Right hindlimb (tissue), 1 donor: ENCODE measurements at places on chromosomes 1 and 21.

DNA sequence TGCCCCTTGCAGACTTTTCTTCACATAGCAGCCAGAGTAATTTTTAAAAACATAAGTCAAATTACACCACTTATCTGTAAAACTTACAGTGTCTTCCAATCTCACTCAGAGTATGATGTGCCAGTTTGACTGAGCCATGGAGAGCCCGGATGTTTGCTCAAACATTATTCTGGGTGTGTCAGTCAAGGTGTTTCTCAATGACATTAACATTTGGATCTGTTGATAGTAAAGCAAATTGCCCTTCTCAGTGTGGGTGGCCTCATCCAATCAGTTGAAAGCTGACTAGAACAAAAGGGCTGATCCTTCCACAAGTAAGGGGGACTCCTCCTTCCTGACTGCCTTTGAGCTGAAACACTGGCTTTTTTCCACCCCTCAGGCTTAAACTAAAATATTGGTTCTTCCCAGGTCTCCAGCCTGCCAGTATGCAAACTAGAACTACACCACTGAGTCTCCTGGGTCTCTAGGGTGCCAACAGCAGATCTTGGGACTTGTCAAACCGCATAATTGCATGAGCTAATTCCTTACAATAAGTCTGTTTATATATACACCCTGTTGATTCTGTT, 157.9 kb upstream of the CTTNBP2NL start:
- no peak for DNase-seq

GRCh38 chr1:9542430-9542829, 3.2 kb downstream of the SLC25A33 start:
- DNase-seq: peak; percentile 27

DNA sequence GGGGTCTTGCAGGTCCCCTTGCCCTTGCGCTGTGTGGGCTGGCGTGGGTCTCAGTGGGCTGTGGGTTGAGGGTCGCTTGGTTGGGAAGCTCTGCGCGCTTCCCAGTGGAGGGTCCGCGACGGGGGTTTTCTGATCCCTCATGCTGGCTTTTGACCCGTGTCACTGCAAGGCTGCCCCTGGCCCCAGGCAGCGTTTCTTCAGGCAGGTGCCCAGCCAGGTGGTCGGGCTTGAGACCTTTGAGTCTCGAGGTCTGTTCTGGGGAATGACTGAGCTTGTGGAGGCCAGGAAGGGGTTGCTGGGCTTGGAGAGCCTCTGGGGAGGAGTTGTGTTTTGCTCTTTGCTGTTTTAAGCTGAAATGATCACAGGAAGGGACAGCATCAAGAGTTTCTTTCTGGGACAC, 5.3 kb downstream of the SKI start:
- DNase-seq: peak; percentile 24

DNA sequence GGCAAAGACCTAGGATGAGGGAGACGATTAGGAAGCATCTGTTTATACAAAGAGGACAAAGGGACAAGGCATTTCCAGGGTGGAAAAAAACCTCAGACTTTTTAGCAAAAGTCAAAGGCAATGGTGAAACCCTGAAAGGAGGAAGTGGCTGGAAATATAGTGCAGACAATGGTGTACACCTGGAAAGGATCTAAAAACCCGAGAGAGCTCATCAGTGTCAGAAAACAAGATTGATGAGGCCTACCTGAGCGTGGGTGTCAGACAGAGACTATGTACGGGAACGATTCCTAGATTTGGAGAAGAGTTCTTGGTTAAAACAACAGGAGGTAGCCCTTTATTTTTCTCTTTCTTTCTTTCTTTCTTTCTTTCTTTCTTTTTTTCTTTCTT, 68.8 kb upstream of the HUNK start:
- no peak for DNase-seq
